MM.1S (cell line): ENCODE measurements at places on chromosomes 3 and 15.

DNA sequence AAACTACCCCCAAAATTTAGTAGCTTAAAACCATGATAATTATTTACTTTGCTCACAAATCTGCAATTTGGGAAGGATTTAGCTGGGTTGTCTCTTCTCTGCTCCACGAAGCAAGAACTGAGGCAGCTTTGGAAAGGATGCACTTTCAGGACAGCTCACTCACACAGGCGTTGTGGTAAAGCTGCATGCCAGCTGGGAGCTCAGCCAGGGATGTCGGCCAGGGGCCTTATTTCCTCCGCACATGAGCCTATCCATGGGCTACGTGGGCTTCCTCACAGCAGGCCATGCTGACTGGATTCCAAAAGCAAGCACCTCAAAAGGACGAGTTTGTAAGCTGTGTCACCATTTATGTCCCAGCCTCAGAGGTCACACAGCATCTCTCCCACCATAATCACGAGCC lies 301.3 kb upstream of the IGF1R start:
- DNase-seq, result no peak
- no peaks in the 10 kb centered on the region for H3K27me3 ChIP-seq
- H3K4me1 ChIP-seq, result no peaks in the 10 kb centered on the region
- no peak overlapping the region for H3K27ac ChIP-seq

- no peak for DNase-seq
- no peaks in the 10 kb centered on the region for H3K36me3 ChIP-seq
- no peak overlapping the region for H3K4me3 ChIP-seq
- H3K27ac ChIP-seq, result no peak overlapping the region
- H3K27me3 ChIP-seq, result no peaks in the 10 kb centered on the region
Measured at GRCh38 chr3:157574531-157574930, 71.3 kb upstream of the VEPH1 start.

DNA sequence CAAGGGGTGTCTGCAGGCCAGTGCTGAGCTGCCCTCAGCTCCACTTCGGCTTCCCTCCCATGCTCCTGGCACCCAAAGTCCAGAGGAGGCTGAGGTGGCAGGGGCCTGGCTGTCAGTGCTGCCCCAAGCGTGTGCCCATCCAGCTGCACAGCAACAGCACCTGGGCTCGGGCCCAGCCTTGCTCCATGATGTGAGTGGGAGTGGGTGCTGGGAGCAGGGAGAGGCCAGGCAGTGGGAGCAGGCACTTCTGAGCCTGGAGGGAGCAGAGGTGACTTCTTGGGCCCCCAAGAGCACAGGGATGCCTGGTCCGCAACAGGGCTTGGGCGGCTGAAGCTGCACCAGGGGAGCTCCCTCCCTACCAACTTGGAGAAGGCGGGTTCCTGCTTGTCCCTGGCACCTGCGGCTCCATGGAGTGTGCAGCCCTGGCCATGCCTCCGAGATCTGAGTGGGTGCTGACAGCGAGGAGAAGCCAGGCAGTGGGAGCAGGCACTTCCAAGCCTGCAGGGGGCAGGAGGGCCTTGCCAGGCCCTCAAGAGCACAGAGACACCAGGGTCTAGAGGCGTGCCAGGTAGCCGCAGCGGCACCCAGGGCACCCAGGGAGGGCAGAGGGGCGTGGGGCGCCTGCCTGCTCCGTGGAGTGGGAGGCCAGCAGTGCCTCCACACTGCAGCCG lies 366.7 kb upstream of the SGO1 start:
- no peak for DNase-seq
- H3K4me3 ChIP-seq, result no peak overlapping the region
- H3K27me3 ChIP-seq, result no peaks in the 10 kb centered on the region
- no peak overlapping the region for H3K27ac ChIP-seq

GRCh38 chr3:61347981-61348380 lies 96.7 kb upstream of the FHIT start:
- no peak for DNase-seq
- no peaks in the 10 kb centered on the region; the same call in 1 of the 2 replicates for H3K27me3 ChIP-seq
- no peak overlapping the region for H3K4me3 ChIP-seq
- no peak overlapping the region for H3K27ac ChIP-seq
- H3K4me1 ChIP-seq, result no peaks in the 10 kb centered on the region

GRCh38 chr15:35928847-35929246 lies 382.9 kb upstream of the DPH6 start:
- H3K4me1 ChIP-seq, result no peaks in the 10 kb centered on the region
- H3K36me3 ChIP-seq, result no peaks in the 10 kb centered on the region
- no peaks in the 10 kb centered on the region for H3K27me3 ChIP-seq
- no peak overlapping the region for H3K27ac ChIP-seq

GRCh38 chr3:13507570-13508339 lies 27.6 kb downstream of the HDAC11 start:
- H3K4me1 ChIP-seq, result no peaks in the 10 kb centered on the region
- no peak overlapping the region for H3K4me3 ChIP-seq
- no peaks in the 10 kb centered on the region for H3K36me3 ChIP-seq
- DNase-seq, result no peak

DNA sequence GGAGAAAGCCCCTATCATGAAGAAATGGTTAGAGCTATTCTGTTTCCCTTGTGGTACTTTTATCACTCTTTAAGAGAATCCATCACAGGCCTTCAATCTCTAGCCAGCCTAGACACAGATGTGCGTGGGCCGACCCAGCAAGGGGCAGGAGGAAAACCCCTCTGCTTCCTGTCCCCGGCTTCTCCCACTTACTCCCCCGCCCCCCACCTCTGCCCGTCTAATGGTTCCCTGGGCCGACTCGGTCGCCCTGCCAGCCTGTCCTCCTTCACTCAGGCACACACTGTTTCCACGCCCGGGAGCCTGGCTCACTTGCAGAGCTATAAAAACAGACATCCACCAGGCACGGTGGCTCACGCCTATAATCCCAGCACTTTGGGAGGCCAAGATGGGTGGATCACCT lies 58.3 kb upstream of the TFRC start:
- H3K4me3 ChIP-seq, result no peak overlapping the region
- no peaks in the 10 kb centered on the region for H3K4me1 ChIP-seq
- H3K27me3 ChIP-seq, result no peaks in the 10 kb centered on the region
- no peak overlapping the region for H3K27ac ChIP-seq

DNA sequence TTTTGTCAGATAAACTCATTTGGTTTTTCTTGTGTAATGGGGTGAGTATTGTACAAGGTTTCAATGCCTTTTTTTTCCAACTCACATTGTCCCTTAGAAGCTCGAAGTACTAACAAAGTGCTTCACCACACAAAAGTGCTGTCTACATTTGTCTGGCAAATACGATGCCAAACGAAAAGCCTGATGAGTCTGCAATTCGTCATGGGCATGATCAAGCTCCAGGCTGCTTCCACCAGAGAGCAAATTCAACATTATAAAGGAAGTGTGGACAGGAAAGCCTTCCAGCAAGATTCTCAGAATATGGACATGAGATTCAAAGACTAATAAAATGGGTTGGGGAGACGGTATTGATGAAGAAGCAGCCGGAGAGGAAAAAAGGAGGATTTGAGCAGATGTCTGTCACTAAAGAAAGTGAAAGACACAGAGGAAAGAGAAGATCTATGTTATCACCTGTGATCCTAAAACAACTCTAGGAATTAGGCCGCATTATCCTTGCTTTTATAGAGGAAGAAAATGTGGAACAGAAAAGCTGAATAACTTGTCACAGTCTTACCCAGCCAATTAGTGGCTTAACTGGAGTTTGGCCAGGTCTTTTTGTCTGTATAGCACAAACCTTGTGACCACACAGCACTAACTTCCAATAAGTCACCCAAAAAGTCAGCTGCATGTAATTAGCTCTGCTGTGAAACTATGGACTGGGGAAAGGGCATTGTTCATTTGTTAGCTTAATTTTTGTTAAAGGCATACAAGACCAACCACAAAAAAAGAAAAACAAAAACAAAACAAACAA lies 494.8 kb downstream of the FHIT start:
- no peak overlapping the region for H3K4me3 ChIP-seq
- no peaks in the 10 kb centered on the region for H3K4me1 ChIP-seq
- H3K27ac ChIP-seq, result no peak overlapping the region
- H3K36me3 ChIP-seq, result no peaks in the 10 kb centered on the region
- no peak for DNase-seq
